GM10248 (cell line): ENCODE measurements at places on chromosomes 16 and 17.
A peak's percentile ranks its signal among the peaks of the same experiment; 100 is the strongest.

DNA sequence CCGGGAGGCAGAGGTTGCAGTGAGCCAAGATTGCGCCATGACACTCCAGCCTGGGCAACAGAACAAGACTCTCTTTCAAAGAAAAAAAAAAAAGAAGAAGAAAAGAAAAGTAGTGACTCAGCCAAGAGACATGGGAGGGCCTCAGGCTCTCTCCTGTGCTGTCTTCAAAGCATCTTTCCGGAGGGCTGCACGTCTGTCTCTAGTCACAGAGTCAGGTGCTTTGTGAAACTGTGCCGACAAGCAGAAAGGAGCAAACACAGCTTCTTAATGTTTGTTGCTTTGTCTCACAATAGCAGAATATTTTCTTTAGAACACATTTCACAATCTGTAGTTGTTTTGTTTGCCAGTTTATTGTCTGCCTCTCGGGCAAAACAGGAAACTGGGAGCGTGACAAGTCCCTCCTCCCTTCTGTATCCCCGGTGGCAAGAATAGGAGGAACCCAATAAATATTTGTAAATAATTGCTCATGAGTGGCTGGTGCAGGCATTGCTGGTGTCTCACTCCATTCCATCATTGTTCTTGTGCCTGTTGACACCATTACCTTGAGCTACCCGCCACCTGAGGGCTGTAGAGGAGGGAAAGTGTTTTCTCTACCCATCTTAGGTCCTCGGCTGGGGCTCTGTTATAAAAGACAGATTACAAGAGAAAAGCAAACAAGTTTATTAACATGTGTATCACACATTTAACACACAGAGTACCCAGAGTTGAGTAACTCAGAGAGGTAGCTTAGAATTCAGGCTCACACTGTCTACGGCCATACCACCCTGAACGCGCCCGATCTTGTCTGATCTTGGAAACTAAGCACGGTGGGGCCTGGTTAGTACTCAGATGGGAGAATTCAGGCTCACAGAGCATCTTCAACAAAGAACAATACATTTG lies 5.5 kb downstream of the GAST start:
- no peak for DNase-seq

GRCh38 chr16:50842013-50842505 lies 100.2 kb downstream of the CYLD start:
- no peak for DNase-seq

- no peak for DNase-seq
Observed at GRCh38 chr17:75809631-75810111, 25.1 kb downstream of the UNK start.

- no peak for DNase-seq
Observed at GRCh38 chr17:57756951-57757350, 11.9 kb upstream of the CCDC182 start.

DNA sequence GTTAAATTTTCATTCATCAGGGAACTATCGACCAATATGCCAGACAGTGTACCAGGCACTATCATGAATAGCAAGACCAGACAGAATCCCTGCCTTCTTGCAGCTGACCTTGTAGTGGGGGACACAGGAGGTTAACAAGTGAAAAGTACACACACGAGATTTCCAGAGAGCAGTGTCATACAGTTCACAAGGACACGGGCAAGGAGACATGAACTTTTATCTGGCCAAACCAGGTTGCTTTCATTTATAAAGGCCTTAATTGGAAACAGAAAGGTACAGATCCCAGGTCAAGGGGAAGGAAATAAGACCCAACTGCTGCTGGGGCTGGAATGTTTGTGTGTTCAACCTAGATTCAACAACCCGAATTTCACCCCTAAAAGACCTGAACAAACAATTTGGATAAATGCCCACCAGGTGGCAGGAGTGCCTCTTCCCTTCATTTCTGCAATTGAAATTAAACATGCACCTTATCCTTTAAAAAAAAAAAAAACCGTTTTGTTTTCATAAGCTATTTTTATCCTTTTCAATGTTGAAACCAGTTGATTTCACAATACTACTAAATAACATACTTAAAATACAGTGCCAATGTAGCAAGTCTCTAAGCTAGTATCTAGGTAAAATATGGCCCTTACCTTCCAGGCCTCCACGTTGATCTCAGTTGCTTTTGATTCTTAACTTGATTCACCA lies 65.9 kb downstream of the EMP2 start:
- DNase-seq: peak; percentile 54

DNA sequence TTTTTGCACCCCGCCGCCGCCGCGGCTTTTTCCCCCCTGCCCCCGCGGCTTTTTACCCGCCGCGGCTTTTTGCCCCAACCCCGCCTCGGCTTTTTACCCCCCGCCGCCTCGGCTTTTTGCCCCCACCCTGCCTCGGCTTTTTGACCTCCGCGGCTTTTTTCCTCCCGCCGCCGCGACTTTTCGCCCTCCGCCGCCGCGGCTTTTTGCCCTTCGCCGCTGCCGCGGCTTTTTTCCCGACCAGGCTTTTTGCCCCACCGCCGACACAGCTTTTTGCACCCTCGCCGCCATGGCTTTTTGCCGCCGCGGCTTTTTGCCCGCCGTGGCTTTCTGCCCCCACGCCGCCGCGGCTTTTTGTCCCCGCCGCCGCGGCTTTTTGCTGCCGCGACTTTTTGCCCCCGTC lies 137.0 kb upstream of the TP53TG3D start:
- peak; percentile 2 for DNase-seq

- peak; percentile 50 for DNase-seq
Observed at GRCh38 chr16:56191156-56191815, at the start of gene GNAO1. Gene GNAO1, plus strand, starts transcription at chr16:56191489. Its CDS starts 747 bp downstream, at chr16:56192236.

- no peak for DNase-seq
Observed at GRCh38 chr17:21705021-21705601, 12.8 kb downstream of the KCNJ18 start.

DNA sequence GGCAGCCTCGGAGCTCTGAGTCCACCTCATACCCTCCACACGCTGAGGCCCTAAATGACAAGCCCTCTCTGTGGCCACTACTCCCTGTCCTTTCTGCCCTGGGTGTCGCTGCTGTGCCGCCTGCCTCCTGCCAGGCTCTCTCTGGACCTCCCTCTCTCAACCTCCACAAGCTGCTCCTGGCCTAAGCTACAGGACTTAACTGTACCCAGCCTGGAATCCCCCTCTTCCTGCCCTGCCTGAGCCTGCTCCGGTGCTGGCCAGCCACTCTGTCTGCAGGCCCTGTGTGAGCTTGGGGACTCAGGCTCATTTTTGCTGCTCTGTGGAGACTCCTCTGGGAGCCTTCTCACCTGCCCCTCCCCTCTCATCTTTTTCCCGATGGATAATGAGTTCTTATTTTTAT lies 21.5 kb downstream of the IFT140 start:
- DNase-seq: no peak

- DNase-seq: no peak
Observed at GRCh38 chr16:10945065-10945787, 862 bp downstream of the CLEC16A start.

GRCh38 chr17:13268791-13269595 lies 251.2 kb upstream of the ELAC2 start:
- no peak for DNase-seq

DNA sequence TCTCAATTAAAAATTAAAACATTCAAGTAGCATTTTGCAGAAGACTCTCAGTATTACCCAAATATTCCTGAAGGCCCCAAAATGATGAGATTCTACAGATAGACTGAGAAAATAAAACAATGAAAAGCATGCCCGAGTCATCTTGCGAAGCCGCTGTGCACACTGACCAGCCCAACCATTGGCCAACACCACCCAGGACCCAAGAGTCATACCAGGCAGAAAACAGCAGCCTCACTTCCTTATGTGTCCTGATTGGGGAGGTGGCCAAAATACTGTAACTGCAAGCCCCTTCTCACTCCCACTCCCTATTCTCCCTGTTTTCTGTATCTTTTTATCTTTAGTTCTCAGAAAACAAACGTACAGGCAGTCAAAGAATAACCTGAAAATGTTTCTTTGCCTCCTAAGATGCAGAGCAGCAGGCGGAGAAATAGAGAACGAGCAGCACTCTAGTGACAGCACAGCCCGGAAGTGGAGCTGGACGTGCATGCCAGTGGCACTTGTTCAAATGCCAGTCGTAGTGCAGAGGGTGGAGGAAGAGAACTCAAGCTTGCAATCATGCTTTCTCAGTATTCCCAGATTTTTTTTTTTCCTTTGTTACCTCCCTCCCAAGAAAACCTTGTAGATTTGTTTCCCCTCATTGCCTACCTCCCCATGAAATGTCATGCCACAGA lies 182.3 kb upstream of the SOX9 start:
- no peak for DNase-seq

DNA sequence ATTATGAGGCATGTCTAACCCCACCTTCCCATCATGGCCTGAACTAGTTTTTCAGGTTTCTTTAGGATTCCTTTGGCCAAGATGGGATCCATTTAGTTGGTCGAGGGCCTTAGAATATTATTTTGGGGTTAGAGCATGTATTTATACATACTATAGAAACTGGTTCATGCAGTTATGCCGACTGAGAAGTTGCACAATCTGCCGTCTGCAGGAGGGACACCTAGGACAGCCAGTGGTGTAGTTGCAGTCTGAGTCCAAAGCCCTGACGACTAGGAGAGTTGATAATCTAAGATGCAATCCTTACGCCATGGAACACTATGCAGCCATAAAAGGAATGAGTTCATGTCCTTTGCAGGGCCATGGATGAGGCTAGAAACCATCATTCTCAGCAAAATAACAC lies 424.0 kb downstream of the SHISA9 start:
- DNase-seq: no peak

GRCh38 chr17:34485999-34486398 lies 93.4 kb upstream of the TMEM132E start:
- no peak for DNase-seq

DNA sequence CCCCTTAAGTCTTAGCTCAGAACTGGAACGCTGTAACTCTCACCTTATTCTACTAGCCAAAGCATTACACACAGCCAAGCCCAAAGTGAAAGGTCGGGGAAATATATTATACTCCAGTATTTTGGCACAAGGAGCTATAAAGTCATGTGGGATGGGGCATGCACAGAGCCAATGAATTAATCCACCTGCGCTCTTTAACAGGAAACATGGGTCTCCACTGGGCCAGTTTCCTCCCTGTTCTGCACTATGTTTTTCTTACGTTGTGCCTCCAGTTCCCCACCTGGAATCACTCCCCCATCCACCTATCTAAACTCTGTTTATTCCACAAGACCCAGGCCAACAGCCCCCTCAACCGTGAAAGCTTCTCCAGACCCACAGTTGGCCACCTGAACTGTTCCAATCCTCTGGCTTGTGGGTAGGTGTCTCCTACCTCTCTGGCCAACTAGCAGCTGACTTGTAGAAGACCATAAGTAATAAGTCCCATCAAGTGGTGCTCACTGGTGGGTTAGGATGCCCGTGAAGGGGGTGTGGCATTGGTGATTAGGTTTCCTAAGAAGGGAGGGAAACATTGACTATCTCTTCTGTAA lies 286.9 kb downstream of the NPIPA8 start:
- DNase-seq: no peak

- DNase-seq: no peak
Observed at GRCh38 chr16:20611975-20612481, 35.9 kb upstream of the ACSM2B start.

GRCh38 chr17:2484876-2485275 lies 26.8 kb downstream of the METTL16 start:
- no peak for DNase-seq

DNA sequence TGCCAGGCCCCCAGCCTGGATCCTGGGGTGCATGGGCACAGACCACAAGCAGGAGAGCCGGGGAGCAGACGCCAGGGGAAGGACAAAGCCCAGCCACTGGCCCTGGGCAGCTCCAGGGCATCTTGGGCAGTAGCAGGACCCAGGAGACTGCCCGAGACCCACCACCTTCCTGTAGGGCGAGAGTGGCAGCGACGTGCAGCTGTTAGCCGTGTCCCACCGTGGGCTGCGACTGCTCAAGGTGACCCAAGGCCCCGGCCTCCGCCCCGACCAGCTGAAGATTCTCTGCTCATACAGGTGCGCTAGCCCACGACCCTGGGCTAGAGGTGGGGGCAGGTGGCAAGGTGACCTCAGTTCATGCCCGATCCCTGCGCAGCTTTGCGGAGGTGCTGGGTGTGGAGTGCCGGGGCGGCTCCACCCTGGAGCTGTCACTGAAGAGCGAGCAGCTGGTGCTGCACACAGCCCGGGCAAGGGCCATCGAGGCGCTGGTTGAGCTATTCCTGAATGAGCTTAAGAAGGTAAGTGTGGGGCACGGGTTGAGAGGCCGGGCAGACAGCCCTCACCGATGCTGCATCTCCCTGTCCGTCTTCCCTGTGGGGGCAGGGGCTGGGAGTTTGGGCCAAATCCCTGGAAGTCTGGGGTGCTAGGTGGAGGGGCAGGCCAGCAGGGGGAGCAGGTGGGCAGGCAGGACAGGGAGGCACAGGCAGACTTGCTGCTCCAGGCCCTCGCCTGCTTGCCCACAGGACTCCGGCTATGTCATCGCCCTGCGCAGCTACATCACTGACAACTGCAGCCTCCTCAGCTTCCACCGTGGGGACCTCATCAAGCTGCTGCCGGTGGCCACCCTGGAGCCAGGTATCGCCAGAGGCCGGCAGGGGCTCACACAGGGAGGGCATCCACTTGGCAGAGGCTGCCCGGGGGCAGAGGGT lies 13.5 kb upstream of the SMIM5 start:
- peak; percentile 59 for DNase-seq

GRCh38 chr17:34386343-34386696 lies 23.3 kb upstream of the CCL1 start:
- no peak for DNase-seq
